ENCODE measurements at places on chromosomes 2 and 18.

DNA sequence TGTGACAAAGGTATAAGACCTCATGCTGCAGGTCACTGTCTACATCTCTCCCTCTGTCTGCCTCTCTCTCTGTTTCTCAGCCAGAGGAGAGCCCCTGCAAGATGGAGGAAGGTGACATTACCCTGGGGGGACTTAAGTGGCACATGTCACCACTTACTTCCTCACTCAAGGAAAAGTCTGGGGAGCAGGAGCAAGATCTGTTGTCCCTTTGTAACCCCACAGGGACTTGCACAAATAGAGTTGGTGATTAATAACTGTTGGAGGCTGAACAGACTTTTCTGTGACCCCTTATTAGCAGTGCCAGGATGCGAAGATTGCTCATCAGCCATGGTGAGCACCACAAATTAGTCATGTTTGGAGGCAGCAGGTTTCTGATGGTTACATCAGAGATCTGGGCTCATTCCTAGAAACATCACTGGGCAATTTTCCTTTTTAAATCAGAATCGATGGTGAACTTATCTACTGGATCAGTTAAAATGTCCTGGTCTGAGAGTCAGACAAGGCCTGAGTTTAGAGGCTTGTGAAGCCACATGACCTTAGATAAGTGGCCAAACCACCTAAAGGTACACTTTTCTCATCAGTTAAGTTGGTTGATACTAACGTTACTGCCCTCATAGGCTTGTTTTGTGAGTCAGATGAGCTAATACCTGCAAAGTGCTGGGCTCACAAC is 81.2 kb upstream of the LTBP1 start:
- DNase-seq, result no peak

DNA sequence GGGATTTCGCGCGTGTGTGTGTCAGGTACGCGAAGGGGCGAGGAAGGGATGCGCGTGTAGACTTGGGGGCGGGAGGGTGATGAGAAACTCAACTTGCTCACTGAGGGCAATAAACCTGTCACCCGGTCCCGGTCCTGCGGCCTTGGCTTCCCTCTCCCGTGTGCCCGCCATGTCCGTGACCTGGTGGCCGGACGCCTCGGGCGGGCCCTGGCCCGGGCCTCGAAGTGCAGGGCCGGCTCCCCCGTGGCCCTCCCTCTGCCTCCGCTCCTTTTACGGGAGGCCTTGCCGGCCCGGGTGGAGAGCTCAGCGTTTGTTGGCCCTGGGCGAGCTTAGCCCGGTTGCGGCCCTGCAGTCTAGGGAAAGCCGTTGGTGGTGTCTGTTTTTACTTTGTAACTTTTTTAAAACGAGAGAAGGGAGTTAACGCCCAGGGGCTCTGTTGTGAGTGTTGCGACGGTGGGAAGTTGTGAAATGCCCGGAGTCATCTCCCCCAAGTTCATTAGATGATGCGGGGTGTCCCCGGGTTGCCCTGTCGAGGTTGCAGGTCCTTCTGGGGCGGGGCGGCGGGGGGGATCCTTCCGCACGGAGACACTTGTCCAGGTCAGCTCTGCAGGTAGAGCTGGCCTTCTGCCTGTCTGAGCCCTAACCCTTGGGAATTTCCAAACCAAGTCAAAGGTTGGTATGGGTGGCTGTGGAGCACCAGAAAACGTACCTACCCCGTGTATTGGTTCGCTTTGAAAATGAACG is 883 bp downstream of the SMCHD1 start:
- no peak for DNase-seq

GRCh38 chr2:176106581-176107539 is at the start of gene HOXD11:
TSS of gene HOXD11 (plus strand) at chr2:176107280. CDS start at chr2:176107356, 76 bp downstream.
- DNase-seq, result peak; percentile 34

DNA sequence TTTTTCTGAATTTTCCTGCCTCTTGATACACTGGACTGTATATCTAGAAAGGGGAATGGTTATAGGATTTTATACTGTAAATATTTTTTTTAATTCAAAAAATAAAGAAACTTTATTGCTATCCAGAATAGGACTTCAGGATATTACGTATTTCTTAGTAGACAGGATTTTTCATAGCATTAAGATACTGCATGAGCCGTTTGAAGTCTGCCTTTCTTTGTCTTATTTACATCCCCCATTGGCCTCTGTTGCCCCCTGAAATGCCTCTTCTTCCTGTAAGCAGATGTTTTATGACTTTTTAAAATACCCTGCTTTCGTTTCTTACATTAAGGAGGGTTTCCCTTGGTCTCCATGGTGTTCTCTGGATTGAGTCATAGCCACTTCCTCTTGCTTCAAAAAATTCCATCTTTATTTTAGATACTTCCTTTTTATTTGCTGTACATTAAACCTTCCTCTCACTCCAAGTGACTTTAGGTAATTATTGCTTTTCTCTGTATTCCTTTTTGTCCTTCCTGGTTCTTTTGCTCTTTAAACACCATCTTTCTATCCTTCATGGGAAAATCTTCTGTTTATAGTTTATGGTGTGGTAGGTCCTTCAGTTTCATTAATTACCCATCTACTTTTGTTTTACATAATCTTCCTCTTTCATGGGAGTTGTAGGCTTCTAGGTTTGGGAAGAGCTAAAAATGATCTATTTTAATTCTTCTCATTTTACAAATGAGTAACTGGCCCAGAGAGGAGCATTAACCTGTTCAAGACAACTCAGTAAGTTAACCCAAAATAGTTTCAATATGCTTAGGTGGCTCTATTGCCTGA is 72.6 kb downstream of the ZNF532 start:
- DNase-seq, result no peak

DNA sequence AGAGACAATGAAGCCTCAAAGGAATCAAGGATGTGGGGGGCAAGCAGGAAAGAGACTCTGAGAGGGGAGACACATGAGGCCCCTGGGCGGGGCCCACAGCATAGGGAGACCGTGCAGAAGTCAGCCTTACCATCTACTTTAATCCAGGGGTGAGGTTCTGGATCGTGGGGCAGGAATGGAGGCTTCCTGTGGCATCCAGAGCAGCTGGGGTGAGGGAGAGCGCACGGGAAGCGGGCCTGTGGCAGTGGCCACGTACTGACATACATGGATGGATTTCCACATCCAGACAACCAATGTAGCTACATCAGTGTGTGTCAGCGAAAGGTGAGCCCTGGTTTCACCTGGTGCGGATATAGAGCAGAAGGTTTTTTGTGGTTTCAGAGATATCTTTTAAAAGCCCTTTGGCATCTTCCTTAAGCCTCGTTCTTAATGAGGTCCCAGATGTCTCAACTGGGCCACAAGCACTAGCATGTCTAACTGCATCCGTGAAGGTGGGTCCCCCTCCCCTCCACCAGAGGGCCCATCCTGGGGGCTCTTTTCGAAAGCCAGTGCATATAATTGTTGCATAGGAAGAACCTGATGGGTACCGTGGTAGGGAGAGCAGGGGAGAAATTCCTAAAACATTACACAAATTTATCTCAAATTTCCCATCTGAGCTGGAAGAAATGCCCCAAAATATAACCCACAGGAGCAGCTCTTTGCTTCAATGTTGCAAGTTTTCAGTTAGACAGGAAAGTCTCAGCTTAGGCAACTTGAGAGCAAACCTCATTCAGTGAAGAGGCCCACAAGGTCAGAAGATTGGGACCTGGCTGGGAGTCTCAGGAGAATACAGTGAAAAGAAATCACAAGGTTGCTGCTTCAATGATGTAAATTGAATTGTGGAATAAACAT is 90.9 kb downstream of the SP3 start:
- no peak for DNase-seq

DNA sequence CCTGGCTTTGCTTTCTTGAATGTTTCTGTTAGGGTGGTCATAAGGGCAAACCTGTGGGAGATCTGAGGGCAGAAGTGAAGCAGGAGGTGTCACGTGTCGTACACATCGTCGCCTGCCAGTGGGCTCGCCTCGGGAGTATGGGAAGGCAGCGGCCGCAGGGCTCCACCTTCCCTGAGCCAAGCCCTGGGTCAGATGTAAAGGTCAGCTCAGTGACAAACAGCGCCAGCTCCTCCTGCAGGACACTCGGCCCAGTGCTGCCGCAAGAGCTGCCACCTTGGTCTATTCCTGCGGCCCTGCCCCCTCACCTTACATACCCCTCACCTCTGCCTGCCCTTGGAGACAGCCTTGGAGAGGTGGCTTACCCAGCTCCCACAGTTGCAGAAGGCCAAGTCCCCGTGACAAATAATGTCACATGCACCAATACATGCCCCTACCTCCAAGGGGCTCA is 64.2 kb downstream of the PSMG2 start:
- DNase-seq, result no peak

GRCh38 chr2:28210535-28210934 is 182.1 kb upstream of the FOSL2 start:
- no peak for DNase-seq

- no peak for DNase-seq
Observed at GRCh38 chr2:143466391-143466790, 337.2 kb downstream of the ARHGAP15 start.

- no peak for DNase-seq
Observed at GRCh38 chr2:49807689-49808088, 653.4 kb upstream of the FSHR start.

DNA sequence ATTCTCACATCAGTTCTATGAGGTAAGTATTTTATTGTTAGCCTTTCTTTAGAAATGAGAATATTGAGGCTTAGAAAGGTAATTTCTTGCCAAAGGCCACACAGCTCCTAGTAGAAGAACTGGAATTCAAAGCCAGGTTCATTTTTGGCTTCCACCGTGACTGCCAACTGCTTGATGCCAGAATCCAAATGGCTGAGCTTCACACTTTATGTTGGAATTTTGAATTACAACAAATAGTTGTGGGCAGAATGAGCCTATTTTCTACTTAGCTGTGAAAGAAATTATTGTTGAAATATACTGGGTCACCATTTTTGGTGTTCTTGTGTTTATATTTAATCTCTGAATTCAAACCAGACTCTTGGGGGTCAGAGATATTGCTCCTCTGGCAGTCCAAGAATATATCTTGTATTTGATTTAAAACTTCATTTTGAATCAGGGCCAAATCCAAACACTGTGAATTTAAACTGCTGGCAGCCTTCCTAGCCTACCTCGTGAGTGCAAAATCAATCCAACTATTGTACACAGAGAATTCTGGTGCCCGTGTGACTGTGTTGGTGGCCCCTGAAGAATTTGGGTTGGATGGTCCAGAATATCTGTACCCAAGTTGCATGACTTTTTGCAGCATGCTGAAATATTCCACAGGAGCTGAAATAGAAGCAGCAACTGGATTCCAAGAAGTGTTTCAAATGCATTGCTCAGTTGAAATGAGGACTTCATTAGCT is 35.6 kb upstream of the LPIN1 start:
- no peak for DNase-seq

- DNase-seq, result no peak
Observed at GRCh38 chr2:123051136-123051535, 974.0 kb upstream of the CNTNAP5 start.

- DNase-seq, result no peak
Observed at GRCh38 chr2:20576598-20577115, 74.2 kb downstream of the HS1BP3 start.

DNA sequence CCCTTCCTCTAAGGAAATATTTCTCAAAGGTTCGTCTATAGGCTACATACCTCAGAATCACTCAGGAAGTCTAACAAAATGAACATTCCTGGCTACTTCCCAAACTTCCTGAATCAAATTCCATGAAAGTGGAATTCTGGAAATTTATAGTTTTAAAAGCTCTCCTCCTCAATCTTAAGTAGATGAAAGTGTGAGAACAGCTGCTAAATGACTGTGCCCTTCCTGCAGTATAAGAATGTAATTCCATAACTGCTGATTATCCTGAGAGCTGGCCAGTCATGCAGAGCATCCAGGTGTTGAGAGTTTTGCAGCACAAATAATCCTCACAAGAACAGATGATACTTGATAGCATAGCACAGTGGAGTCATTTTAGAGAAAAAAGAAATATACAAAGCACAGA is 265.0 kb downstream of the KCNJ3 start:
- DNase-seq, result peak; percentile 23

- DNase-seq, result no peak
Observed at GRCh38 chr2:113141451-113141850, 14.1 kb downstream of the IL1RN start.

DNA sequence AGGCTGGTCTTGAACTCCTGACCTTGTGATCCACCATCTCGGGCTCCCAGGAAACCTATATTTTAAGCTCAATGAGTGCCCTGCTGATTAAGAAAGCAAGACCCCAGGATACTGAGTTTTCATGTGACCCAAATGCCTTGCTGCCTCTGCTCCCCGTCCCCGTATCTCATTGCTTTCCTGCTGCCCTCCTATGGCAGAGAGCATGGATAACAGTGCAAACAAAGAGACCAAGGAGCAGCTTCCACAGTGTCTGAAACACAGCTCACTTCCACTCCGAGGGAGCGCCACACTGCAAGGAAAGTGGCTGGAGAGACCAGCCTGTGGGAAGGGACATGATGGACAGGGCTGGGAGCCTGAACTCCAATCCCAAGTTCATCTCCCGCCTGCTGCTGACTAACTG is 246.8 kb downstream of the TMEM182 start:
- DNase-seq, result no peak

DNA sequence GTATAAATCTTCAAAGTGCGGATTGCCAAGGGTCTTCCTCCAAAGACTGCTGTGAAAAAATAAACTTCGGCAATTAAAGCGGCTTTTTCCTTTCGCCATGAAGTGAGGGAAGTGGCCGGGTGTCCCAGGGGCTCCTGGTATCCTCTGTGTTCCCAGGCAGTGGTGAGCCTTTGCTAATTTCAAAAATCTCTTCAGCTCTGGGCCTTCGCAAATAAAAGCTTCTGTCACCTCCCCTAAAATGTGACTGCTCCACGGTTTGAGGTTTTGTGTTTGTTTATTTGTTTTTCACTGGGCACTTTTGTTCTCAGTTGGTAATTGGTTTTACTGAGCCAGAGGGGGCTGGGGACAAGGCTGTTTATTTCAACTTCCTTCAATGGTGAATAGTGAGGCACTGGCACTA is 270.1 kb upstream of the POU3F3 start:
- DNase-seq, result no peak

DNA sequence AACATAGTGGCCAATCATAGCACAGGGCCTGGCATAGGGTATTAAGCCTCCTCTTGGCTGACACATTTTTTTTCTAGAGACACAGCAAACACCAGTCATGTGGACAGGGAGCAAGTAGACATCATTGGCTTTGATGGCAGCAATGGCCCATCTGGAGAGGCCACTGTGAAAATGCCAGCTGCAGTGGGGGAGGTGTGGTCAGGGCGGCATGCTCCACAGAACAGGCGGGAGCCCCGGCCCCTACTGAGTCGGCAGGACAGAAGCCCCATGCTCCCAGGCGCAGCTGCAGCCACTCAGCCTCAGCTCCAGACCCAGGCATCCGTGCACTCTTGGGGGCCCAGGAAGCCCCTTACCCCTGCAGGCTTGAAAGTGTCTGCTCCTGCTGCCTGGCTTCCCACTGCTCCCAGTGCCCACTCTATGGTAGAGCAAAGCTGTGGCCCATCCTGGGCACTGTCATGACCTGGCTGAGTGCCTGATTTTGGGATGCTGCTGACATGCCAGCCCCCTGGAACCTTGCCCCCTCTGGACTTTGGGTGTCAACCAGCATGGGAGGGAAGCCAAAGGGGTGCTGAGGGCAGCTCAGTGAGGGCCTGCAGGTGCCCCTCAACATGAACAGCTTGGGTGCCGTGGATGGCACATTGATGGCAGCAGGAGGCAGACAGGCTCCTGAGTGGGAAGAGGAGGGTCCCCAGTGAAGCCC is 23.3 kb upstream of the UBE2F start:
- no peak for DNase-seq

- no peak for DNase-seq
Observed at GRCh38 chr18:42649331-42650035, 466.0 kb downstream of the RIT2 start.
